ENCODE measurements at places on chromosomes 1 and 21.

- DNase-seq = no peak
Measured at GRCh38 chr1:225446595-225446960, 18.7 kb upstream of the LBR start.

- DNase-seq = no peak
Measured at GRCh38 chr1:245046315-245046714, 108.5 kb upstream of the KIF26B start.

GRCh38 chr1:115545791-115546733 lies 95.7 kb upstream of the VANGL1 start:
- DNase-seq = no peak

DNA sequence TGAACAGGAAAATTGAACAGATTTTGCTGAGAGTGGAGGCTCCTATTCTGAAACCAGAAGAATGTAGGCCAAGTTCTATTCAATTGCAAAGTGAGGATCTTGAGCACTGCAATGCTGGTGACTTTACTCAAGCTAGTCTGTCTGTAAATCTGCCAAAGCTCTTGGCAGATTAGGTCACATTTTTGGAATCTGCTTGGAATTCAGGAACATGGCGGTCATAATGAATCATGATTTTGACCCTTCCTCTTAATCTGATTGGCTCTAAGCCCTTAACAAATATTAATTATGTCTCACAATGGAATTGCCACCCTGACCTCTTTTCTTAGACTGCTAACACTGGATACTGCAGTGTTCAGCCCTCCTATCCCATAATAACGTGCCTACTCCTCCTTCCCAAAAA lies 7.2 kb upstream of the GNG12 start:
- DNase-seq = no peak

GRCh38 chr1:55580845-55581332 lies 365.7 kb upstream of the USP24 start:
- DNase-seq = no peak

- DNase-seq = no peak
Measured at GRCh38 chr1:99590578-99591209, 55.2 kb upstream of the PALMD start.

- DNase-seq = no peak
Measured at GRCh38 chr1:92186081-92186480, 31.6 kb upstream of the C1orf146 start.

GRCh38 chr1:205443585-205444299 lies 12.1 kb downstream of the BLACAT1 start:
- DNase-seq = no peak

DNA sequence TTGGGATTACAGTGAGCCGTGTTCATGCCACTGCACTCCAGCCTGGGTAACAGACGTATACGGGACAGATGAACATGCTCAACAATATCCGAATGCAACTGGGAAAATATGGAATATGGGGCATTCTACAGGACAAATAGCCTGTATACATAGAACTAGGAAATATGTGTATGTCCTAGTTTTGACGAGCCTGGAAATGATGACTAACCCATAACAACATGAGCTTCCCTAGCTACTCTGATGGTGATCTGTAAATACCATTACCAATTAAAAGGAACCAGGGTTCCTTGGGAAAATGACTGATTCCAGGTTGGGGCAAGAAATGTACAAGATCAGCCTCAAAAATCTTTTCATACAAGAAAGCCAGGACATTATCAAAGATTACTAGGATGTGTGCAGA lies 42.8 kb upstream of the ARTN start:
- DNase-seq = no peak

- no peak for DNase-seq
Measured at GRCh38 chr1:57325536-57325935, 98.3 kb downstream of the DAB1 start.

GRCh38 chr1:178544531-178544930 lies 31.6 kb downstream of the TEX35 start:
- no peak for DNase-seq

DNA sequence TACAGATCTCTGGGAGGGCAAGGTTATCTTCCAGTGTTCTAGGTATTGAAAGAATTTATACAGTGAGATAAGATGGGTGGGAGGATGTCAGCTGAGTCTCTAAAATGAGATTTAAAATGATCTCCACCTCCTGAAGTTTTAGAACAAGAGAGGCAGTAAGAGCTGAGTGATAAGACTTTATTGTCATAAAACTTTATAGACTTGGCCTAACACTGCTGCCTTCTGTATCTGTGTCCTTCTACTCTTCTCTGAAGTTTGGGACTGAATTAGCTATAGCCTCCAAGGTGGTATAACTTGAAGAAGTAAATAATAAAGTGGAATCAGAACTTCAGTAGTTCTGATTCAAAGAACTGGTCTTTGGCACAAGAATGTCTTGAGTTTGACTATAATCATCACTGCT lies 48.3 kb downstream of the SUCO start:
- no peak for DNase-seq

DNA sequence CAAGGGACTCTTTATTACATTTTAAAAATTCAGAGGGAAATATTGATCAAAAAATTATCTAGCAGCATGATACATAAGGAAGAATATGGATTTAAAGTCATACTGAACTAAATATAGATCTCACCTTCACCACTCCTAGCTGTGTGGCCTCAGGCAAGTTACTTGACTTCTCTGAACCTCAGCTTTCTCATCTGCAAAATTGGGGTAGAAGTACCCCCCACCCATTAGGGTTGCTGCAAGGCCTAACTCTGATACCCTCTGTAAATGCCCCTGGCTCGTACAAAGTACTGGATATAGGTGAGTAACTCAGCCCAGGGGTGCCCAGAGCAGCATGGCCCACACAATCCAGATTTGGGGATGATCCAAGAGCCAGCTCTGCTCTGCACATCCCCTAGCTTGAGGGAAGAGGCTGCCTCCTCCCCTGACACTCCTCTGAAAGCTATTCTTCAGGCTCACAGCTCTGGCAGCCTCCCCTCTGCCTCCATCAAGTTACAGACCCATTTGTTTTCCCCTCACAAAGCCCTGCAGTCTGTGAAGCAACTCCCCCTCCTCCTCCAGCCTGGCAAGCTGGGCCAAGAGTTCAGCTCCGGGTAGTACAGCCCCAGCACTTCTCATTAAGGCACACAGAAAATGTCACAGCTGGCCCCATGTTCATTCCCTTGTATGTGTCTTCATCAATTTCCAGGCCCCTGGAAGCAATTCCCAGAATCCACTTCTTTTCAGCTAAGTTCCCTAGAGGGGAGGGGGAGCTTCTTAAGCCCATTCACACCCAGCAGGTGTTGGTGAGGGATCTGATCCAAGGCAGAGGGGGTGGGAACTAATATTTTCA lies 143.7 kb downstream of the PLPP3 start:
- DNase-seq = no peak

DNA sequence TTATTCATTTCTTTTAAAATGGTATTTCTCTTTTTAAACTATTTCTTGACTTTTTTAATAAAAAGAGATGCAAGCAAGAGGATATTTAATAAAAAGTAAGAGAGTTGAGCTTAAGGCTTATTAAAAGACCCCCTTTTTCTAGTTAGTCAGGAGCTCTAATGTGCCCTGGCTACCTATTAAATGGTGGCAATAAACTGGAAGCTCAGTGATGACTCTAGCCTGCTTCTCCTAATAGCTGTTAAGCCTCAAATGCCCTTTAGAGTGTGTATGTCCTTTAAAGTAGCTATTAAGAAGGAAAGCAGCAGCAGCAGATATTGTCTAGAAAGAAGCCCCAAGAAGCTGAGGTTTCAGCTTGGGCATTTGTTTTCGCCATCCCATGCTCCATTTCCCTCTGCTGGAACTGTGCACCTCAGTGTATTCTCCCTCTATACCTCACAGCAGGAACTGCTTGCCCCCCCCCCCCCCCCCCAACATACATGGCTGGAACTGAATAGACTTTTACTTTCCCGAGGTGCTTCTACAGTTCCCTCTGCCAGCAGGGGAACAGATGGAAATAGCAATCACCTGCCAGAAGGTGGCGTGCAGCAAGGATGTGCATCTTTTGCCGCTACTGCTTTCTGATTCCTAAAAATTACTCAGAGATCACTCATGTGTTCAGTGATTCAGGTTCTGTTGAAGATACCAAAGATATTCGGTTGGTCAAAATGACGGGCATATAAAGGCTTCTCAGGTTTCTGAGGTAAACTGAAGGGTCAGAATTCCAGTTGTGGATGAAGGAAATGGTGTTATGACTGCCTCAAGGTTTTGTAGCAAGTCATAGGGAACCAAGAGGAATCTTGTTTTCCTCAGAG lies 2.5 kb downstream of the RGS4 start:
- DNase-seq = no peak

- peak; percentile 53 for DNase-seq
Measured at GRCh38 chr1:6423321-6423999, 1.1 kb upstream of the ESPN start.
